ENCODE measurements at places on chromosomes 2 and 18.

- peak; percentile 24 for DNase-seq
These were observed 475.0 kb upstream of the POU3F3 start for GRCh38 chr2:104378853-104379374.

DNA sequence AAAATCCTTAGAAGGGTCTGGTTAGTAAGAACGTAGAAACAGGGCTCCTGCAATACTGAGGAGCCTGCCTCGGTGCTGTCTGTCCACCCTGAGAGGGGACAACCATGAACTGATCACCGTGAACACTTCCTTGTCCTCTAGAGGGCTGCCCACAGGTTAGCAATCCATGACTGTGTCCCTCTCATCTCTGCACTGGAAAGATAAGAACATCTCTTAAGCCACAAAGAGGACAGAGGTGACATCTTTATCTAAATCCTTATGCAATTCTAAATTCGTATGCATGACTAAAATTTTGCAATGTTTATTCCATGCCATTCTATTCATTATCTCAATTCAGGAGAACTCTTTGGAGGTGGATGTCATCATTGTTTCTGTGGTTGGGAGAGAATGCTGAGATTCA lies 12.8 kb downstream of the EFR3B start:
- DNase-seq = no peak

GRCh38 chr18:34314847-34315246 lies 90.1 kb upstream of the NOL4 start:
- no peak for DNase-seq

DNA sequence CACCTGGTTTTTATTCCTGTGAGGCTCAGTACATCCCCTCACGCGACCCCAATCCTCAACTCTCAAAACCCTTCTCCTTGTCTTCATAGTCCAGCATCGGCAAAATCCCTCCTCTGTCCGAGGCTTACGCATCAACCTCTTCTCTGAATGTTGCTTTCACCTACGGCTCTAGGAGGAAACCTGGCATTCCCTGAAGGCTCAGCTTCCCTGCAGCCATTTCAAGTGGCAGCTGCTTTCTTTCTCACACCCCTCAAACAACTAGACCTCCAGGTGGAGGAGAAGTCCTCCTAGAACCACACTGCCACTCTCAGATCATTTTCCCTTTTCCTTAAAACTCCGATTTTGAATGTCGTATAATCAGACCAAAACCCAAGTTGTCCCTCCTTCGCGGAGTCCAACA lies 114.2 kb downstream of the DTNB start:
- DNase-seq = no peak

DNA sequence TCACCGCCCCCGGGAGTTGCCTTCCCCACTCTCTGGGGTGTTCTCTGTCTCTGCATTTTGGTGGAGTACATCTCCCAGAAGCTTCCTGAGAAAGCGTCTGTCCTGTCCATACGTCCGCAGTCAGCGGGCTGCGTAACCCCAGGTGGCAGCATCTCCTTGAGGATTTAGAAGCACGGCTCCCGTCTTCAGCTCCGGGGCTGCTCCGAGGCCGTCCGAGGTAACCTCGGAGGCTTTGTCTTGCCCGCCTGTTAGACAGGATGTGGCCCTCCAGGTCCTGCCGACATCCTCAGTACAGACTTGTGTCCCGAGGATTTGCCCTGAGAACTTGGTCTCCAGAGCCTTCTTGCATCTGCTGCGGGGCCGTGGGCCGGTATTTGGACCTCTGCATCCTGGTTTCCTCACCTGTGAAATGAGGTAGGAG lies 58.4 kb downstream of the CTDP1 start:
- DNase-seq = no peak

DNA sequence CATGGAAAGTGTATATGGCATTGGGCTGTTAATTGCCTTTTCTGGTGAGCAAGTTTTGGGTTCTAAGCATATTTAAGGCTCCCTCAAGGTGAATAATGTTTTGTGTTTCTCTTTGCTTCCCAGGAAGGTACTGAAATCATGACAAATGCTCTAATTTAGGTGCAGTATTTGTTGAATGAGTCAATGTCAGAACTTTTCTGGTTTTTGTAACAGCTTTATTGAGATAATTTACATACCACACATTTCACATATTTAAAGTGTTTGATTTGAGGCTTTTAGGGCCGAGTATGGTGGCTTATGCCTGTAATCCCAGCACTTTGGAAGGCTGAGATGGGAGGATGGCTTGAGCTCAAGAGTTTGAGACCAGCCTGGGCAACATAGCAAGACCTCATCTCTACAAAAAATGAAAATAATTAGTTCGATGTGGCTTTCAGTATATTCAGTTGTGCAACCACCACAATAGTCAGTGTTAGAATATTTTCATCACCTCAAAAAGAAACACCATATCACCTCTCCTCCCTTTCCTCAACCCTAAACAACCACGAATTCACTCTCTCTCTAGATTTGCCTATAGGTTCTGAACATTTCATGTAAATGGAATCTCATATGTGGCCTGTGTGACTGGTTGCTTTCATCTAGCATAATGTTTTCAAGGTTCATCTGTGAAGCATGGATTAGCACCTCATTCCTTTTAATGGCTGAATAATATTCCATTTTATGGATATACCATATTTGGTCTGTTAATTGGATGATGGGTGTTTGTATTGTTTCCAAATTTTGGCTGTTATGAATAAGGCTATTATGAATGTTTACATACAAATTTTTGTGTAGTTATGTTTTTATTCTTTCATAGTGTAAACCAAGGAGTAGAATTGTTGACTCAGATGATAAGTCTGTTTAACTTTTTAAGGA lies 54.9 kb downstream of the MGAT5 start:
- DNase-seq = no peak

- DNase-seq = no peak
These were observed 13.2 kb downstream of the SLC39A10 start for GRCh38 chr2:195670191-195670590.

GRCh38 chr2:42944779-42945415 lies 152.5 kb upstream of the HAAO start:
- peak; percentile 10 for DNase-seq

DNA sequence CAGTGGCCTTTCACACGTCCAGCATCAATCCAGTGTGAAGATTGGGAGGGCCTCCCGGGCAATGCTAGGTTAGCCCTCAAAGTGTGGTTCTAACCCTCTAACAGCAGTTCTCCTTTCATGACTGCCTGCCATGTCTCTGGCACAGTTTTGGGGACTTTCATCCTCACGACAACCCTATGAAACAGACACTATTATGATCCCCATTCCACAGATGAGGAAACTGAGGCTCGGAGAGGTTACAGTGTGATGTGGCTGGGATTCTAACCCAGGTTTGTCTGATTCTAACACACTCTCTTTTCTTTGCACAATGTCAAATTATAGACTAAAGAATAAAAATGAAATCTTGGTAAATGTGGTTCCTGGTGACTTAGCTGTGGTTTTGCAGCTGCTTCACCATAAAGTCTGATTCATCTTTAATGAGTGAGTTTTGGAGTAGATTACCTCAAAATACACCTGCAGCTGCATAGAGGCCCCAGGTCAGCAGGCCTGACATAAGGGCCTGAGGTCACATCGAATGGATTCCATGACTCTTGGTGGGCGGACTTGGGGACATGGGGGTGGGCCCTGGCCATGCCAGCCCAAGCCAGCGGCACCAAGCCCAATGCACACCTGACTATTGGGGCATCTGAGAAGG lies 214.4 kb downstream of the GLI2 start:
- DNase-seq = peak; percentile 23
